ENCODE measurements at places on chromosomes 5 and 9.

GRCh38 chr5:162657076-162657475, 589.5 kb downstream of the GABRG2 start:
- DNase-seq: no peak

DNA sequence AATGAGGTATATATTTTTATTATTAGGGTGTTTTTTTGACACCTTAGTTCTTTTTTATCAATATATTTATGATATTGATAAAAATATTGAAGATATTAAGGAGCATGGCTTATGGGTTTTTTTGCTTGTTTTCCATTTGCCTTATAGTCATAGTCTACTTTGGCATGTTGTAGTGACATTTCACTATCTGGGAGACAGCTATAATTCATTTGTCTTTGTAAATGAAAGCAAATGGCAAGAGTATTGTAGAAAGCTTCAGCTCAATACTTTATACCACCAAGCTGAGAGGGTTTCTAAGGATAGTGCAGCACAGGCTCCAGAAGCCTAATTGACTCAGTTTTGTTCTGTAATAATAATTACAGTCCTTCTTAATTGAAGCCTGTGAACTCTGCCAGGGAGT, 1182.3 kb downstream of the EFNA5 start:
- DNase-seq: no peak

GRCh38 chr5:133635051-133635450, 22.7 kb upstream of the FSTL4 start:
- no peak for DNase-seq

DNA sequence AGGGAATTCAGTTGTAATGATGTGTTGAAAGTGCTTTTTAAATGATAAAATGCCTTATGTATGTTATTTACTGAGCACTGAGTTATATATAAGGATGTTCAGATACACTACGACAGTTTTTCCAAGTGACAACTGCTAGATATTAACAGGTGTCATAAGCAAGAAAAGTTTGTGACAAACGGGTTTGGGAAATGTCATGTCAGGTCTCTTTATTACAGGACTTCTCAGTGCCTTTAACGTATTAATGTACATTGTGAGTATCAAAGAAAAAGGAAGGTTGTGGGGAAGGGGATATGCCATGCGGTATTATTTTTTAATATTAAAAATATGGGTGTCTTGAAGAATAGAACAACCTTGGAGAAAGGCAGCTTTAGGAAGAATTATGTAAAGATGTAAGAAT, 56.4 kb downstream of the RAI14 start:
- no peak for DNase-seq

DNA sequence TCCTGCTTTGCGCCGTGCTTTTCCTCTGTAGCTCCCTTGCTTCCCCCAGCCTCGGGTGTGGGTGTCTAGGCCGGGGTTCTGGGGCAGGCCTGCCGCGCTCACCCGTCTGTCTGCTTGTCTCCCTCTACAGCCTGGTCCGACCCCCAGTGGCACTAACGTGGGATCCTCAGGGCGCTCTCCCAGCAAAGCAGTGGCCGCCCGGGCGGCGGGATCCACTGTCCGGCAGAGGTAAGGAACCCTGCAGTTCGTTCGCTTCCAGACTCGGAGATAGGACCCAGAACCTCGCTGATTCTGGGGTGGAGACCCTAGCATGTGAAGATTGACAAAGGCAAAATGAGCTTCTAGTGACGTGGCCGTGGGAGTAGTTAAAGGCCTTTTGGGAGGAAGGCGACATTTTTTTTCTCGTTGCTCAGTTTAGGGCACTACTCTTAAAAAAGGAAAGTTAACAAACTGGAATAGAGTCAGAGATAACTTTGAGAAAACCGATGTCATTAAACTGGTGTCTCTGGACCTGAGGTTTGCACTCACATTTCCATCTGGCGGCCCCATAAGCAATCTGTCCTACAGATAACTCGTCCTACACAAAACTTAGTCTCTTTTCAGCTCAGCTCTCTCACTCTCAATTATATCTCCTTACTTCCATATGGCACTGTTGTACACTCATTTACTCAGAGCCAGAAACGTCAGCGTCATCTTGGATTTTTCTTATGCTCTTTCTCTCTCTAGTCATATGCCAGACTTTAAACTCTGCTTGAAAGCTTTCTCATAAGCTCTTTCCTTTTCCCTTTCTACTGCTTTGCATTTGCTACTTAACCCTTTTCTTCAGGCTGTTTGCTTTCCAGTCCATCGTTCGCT, 561 bp downstream of the SEC61B start:
- DNase-seq: no peak

DNA sequence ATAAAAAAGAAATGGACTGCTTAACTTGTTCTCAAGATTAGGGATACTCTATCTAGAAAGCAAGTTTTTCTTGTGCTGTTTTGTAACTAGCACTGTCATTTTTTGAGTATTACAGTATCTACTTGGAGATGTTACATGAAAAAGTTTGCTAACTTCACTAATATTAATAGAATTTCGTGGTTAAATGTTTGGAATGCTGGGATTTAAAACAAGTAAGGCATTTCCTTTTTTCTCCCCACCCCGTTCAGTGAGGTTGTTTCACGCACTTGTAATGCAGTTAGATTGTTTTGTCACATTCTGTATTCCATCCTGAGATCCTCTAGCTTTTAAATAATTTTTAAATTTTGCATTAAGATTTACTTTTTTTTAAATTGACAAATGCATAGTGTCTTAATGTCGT, 20.0 kb upstream of the TEK start:
- DNase-seq: no peak
